Stimulated activated CD8-positive, alpha-beta memory T cell treated with anti-CD3 and anti-CD28 coated beads, Interleukin-15, amount 100 ng/mL, for 1 hour (primary cell): ENCODE measurements at places on chromosomes 7 and 10.

- DNase-seq = no peak
Measured at GRCh38 chr7:41007351-41007751, 695.5 kb downstream of the INHBA start.

DNA sequence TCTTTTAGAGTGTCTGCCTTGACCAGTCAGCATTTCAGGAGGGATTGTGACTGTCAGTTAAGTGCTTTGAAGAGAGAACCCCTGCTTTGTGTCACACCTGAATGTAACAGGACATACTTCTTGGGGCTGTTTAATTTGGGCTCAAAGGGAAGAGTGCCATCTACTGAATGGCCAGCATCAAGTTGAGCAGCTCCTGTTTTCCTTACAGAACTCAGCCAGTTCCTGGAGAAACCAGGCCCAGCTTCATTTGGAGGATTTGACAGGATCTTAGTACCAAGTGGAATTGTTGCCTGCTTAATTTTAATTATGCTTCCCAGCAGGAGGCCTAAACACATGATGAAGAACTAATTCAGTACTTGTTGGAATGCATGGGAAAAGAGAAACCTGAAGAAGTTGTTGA lies 8.3 kb downstream of the ADD3 start:
- DNase-seq = no peak

- DNase-seq = no peak
Measured at GRCh38 chr10:93718937-93719725, 16.7 kb upstream of the FRA10AC1 start.

DNA sequence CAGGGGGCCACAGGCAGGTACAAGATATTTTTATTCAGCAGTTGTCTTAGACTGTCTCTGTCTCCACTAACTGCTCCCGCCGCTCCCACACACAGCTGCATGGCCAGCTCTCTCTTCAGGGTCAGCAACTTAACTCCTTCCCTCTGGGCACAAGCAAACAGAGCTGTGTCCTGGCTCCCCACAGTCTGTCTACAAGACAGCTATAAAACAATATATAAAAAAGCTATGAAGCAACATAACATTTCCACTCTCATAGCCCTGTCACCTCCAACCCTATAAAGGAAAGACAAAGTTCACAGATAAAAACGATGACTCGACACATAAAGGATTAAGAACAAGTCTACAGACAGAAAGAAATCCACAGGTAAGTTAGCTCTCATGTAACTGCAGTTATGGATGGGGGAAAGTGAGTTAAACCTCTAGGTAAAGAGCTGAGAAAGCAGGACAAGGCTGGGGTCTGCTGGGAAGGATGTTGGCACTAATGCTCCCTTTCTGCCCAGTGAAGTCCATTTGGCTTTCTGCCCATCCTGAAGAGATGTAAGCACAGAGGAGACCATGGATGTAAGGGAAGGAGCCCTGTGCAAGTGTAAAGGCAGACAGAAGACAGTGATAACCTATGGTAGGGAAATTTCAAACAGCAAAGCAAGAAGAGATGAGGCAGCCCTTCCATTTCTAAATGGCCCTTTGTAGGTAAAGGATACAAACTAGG lies 27.0 kb downstream of the RAPGEF5 start:
- DNase-seq = no peak

- peak; percentile 54 for DNase-seq
Measured at GRCh38 chr7:38368191-38368605, 94.8 kb upstream of the TARP start.

- DNase-seq = no peak
Measured at GRCh38 chr7:45718464-45719330, 144.5 kb downstream of the ADCY1 start.

DNA sequence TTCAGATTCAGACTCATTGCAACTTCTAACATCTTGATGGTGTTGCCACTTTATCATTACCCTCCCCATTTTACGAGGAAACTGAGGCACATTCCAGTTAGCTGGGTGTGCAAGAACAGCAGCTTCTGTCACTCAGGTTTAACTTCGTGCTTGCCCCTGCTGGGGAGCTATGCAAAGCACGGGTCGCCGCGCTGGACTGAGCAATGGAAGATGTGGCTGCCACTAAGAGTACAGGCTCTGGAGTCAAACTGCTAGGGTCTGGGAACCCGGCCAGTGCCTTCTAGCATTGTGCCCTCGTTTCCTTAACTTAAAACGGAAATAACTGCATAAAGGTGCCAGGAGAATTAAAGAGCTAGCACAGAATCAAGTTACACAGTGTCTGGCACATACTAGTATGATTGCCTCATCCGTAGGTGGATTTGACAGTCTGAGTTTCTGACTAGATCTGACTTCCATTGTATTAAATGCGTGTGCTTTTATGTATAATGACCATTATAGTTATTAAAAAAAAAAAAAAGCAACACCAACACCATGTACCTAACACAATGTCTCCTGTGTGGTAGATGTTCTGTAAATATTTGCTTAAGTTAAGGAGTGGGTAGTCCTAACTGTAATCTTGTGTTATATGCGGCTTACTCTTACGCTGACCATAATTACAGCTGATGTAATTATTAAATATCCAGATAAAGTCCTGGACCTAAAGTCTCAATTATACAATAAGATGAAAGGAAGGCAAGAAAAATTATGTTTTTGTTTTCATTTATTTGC lies 842 bp downstream of the ZNF22 start:
- DNase-seq = no peak

GRCh38 chr10:6162589-6163356 lies 40.0 kb upstream of the PFKFB3 start:
- no peak for DNase-seq

GRCh38 chr10:33715303-33715975 lies 381.0 kb upstream of the NRP1 start:
- DNase-seq = no peak

DNA sequence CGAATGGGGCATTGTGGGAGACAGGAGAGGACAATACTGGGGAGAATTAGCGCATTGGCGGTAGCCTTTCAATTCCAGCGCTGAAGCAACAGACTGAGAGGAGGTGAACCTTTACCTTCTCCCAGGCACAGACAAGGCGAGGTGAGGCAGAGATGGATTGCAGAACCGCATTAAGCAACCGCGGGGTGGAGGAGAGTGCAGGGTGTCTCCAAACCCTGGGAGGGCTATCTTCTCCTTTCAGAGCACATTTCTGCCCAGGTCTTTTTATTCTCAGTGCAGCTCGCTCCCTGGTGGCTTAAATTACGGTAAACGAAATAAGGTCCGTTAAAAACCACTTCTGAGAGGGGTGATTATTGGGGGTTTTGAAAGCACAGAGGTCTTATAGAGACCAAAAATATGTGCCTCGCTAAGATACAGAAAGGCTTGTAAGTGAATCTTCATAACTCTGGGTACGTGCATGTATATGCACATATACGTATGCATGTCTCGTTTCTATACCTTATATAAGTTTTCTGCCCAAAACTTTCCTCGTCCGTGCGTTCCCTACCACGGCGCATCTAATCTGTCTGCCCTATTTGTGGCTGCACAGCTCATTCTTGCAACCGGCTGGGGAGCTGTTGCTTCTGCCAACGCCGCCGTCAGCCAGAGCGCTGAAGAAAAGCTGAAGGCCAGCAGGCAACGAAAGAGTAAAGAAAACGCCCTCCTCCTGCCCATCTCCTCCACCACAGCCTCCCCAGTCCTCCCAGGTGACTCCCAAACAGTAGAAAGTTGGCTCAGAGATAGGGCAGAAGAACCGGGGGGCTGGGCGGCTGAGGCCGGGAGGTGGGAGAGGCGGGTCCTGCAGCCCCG lies 895 bp upstream of the ZNF804B start:
- no peak for DNase-seq

GRCh38 chr7:39606352-39606751 lies 17.0 kb upstream of the RALA start:
- no peak for DNase-seq

DNA sequence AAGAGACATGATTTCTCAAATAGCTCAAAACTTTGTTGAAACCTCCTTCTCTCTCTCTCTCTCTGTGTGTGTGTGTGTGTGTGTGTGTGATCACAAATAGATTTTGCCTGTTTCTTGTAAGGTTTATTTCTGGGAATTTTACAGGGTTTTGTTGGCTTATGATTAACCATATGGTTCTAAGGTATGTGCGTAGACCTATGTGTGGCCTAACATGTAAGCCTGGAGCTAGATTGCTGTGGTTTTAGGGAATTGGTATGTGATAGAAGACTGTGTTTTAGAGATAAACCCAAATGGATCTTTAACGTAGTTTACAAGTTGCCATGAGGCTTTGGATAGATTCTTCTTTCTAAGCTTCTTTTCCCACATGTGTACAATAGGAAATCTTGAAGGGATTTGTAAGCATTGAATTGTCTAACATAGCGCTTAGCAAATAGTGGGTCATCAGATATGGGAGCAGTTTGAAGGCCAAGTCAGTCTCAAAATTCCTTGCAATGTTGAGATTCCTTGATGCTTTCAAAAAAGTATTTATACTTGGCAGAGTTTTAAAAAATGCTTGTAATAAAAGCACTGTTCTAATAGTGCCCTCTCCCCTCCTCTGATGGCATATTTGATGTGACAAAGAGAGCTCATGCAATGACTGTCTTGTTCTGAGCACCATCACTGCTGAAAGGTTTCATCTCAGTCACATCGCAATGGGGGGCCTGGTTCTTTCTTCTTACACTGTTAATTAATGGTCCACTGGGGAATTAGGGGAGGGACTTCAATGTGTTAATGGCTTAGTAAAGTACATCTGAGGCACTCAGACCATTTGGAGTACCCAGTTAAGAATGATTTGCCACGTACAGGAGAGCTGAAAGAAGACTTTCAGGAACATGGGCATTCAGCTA lies 118.2 kb downstream of the SNX10 start:
- no peak for DNase-seq

DNA sequence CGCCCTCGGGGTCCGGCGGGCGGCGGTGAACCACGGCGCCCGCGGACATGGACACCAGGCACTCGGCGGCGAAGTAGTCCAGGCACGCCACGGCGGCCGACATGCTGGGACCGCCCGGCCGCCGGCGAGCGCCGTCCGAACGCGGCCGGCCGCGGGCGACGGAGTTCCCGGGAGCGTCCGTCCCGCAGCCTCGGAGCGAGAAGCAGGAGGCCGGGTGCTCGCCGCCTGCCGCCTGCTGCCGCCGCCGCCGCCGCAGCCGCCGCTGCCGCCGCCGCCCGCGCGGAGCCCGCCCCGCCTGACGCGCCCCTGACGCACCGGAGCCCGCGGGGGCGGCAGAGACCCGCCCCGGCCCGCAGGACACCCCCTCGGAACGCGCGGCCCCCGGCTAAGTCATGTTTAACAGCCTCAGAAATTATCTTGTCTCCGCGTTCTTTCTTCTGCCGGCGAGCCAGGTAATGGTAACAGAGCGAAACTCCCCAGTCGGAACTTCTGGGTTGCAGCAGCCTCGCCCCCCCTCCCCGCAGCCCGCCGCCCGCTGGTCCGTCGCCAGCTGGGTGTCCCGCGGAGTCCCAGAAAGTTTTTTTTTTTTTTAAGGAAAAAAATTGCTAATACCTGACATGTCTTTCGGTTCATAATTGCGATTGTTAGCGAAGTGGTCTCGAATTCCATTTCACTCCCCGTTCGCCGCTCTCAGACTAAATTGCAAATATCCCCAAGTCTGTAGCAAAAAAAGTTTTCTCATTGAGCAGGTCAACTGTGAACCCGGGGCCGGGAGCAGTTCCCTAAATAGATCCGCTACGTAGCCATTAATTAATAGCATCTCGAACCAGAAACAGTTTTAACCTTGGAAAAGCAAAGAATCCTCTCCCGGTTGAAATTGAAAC lies at the start of gene KLF14:
TSS of gene KLF14 (minus strand) at position 277 of the 884 bp plus-strand sequence. CDS start at position 103, 174 bp downstream.
- no peak for DNase-seq

GRCh38 chr10:15817409-15818046 lies 42.8 kb downstream of the MINDY3 start:
- no peak for DNase-seq

- DNase-seq = no peak
Measured at GRCh38 chr10:54962134-54962900, 161.3 kb upstream of the PCDH15 start.

GRCh38 chr10:44576702-44577191 lies 191.8 kb upstream of the CXCL12 start:
- DNase-seq = no peak

DNA sequence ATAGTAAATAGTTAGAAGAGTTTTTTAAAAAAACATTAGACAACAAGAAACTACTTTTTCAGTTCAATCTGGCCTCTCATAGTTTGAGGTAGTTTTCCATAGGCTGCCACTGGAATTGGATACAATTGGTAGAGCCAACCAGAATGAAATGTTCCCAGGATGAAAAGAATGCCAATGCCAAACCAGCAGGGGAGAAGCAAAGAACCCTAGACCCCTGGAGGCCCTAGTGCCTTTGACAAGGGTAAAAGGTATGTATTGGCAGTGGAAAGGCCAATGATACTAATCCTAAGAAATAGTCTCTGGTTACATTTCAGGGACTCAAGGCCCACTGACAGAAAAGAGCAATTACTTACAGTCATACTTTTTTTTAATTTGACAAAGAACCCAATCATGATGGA lies 77.4 kb upstream of the SEM1 start:
- DNase-seq = no peak

- no peak for DNase-seq
Measured at GRCh38 chr7:40569326-40569725, 434.5 kb downstream of the SUGCT start.

- no peak for DNase-seq
Measured at GRCh38 chr10:132872658-132873057, 69.7 kb downstream of the CFAP46 start.

- DNase-seq = no peak
Measured at GRCh38 chr7:84536271-84536870, 341.8 kb upstream of the SEMA3A start.

GRCh38 chr10:75352650-75353049 lies 48.9 kb downstream of the ZNF503 start:
- DNase-seq = no peak

- DNase-seq = no peak
Measured at GRCh38 chr10:3708852-3709251, 76.2 kb downstream of the KLF6 start.

DNA sequence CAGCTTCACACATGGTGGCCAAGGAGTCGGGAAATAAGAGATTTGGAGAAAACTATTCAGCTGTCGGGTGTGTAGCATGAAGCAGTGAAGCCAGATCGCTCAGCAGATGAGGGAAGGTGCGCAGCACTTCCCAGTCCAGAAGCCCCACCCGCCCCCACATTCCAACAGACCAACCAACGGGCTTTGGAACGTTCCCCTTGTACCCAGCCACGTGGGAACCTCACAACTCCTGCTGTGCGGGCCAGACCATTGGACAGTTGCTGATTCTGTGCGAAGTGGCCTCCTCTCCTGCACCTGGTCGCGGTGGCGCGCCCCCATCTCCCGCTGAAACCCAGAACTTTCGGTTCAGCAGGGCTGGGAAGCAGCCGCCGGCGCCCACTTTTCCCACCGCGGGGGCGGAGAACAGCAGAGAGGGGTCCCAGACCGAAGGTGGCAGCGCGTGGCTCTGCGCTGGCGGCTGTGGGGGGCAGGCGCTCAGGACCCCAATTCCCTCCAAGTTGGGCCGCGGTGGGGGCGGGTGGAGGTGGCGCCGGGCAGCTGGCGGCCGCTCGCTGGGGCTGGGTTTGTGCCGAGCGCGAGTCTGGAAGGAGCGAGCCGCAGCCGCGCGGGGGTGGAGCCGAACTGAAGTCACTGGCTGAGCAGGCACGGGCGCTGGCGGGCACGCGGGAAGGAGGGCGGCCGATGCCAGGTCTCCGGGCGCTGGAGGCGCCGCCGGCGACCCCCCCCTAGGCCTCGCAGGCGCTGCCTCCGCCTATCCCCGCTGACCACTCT lies 1301.5 kb upstream of the SORCS1 start:
- DNase-seq = no peak

- DNase-seq = no peak
Measured at GRCh38 chr10:107163076-107163855, 1.2 kb downstream of the SORCS1 start.
